ENCODE measurements at places on chromosomes 7 and 10. TPM values are rescaled to one million over a fixed set of nuclear protein-coding genes. Genes with fewer than 3 reads are reported as not detected.

DNA sequence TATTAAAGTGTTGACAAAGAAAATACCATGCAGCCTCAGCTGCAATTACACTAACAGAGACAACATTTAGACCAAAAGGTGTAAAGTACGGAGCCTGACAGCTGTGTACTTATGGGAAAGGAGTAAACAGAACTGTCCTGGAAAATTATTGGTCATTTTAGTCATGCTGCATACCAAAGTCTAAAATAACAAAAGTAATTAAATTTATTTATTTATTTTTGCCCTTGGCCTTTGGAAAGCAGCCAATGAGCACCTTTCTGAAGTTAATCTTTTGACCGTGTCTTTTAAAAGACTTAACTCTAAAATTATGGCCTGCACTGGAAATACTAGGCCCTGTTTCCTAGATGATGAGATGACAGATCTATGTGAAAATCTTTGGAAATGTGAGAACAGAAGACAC, 597.6 kb downstream of the NXPH1 start:
- no peak overlapping the region for H3K4me3 ChIP-seq
- no peaks in the 10 kb centered on the region for H3K27me3 ChIP-seq
- no peak for DNase-seq
- no peaks in the 10 kb centered on the region for H3K4me1 ChIP-seq
- no peak overlapping the region for H3K27ac ChIP-seq

GRCh38 chr10:105189463-105189800, 548.3 kb downstream of the SORCS3 start:
- no peaks in the 10 kb centered on the region for H3K36me3 ChIP-seq
- no peak overlapping the region for H3K4me3 ChIP-seq

Gene ABCB1
- 10.2 TPM for total RNA-seq

Gene ANKRD61
- not detected for total RNA-seq

Gene UPK3BL1
- 63.2 TPM for total RNA-seq

DNA sequence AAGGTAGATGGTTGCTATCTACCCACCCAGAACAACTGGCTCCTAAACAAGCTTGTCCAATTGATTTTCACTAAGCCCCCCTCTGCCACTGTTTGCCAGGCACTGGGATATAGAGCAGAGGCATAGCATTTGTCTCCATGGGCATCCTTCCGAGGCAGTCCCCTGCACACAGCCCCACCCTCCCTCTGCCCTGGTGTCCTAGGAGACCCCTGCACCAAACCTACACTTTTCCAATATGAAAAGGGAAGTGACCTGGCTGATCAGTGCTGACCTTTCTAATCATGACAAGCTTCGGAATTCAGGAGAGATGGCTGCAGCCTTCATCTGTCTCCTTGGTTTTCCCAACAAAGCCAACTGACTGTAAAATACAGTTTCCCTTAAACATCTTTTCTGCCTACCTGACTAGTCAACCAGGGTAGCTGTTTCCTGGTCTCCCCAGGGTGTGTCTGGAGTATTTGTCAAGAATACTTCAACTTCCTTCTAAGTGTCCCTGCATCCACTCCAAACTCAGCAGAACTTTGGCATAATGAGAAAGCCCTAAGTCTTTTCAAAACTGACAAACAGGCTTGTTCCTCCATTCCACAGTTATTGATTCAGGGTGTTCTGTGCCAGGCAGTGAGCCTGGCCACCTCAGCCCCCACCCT, 7.6 kb upstream of the SLC18A3 start:
- H3K27me3 ChIP-seq, result no peaks in the 10 kb centered on the region
- no peak overlapping the region for H3K27ac ChIP-seq
- H3K4me3 ChIP-seq, result no peak overlapping the region

Gene CPN1
- total RNA-seq, result not detected

DNA sequence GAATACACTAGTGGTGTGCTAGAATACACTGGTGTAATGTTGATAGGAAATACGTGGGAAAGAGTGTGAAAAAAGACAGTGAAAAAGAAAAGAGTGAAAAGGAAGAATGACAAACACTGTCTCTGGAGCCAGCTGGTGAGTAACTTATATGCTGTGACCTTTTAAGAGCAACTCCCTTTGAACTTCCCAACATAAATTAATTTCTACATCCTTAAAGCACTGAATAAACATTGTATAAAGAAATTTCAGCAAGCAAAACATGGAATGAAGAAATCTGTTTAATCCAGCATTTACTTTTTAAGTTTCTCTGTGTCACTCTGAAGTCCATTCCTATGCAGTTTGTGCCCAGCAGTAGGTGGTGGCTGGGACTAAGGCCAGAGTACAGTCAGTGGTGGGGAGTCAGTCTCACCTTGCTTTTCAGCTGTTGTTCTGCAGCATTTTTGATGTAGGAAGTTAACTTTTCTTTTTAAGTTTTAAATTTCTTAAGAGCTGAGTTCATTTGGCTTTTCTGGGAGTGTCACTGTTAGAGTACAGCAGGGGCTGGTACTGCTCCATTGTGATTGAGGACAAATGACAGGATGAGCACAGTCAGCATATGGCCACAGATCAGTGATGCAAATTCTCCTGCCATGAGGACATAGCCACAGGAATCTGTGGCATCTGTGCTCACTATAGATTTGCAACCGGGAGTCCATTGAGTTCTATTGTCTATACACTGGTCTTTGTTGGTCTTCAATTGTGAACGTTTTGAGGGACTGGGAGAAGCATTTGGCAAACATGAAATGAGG, 321.8 kb downstream of the ZNF248 start:
- no peak overlapping the region for H3K27ac ChIP-seq
- H3K4me1 ChIP-seq, result no peaks in the 10 kb centered on the region
- H3K36me3 ChIP-seq, result no peaks in the 10 kb centered on the region
- DNase-seq, result no peak

Measured in prostate gland (tissue), 2 donors.